ENCODE measurements at places on chromosomes 3 and 15.

GRCh38 chr15:95687061-95687460 is 643.4 kb upstream of the NR2F2 start:
- no peak for DNase-seq

DNA sequence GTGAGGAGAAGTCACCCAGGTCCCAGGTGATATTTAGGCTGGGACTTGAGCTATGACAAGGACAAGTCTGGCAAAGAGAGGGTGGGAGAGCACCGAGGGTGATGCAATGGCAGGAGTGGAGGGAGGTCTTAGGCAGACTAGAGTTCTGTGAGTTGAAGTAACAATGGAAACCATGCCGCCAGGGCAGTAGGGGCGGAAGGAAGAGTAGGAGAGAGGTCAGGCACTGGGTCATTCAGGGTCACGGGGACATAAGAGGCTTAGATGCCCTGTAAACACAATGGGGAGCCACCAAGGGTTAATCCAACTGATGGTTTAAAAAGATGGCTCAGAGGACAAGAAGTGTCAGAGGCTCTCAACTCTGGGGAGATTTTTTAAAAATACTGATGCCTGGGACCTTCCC is 199.7 kb upstream of the LRTM1 start:
- no peak for DNase-seq

- no peak for DNase-seq
Measured at GRCh38 chr3:194381460-194381875, 11.9 kb upstream of the LRRC15 start.

DNA sequence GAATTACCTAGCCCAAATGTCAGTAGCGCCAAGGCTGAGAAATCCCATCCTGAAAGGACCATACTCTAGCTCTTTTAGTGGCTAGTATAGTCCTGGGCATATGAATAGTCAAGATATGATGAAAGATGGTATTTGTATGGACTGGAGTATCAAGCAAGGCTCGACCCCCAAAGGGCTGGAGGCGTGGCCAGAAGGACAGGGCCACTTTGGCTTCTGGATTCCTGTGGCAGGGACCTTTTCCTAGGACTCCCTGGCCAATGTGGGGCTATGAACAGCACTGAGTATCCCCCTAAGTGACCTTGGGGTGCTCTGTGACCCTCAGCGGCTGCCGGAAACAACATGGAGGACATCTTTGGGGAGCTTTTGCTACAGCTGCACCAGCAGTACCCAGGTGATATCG is 6.0 kb downstream of the MPI start:
- no peak for DNase-seq

DNA sequence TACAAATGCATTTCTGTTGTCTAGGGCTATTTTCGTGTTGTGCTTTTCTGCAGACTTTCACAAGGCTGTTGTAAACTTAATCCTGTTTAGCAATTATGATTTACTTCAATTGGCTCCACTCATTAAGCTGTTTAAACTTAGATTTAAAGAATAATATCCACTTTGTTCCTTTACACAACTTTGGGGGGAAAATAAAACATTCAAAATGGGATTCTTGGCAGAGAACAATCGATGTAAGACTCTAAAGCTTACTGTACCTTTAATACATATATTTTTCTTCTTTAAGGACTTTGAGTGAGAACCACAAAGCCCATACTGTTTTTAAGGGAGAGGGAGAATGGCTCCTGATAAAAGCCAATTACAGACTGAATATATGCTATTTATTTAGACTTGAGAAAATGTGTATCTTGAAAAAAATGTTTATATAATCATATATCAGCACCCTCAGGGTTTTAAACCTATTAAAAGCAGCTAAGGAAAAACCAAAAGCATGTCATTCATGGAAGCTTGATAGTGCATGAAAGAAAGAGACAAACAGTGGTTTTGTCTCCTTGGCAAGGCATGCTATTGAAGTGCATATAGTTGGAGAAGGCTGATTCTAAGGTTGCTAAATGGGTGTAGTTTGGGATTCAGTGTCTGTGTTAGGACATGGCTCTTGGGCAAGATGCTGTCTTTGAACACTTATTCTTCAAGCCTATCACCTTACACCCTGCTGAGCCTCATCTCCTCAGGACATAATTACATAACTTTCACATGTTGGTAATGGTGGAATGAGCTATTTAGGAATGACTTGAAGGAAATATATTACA is 293.4 kb upstream of the TBC1D5 start:
- DNase-seq = no peak

DNA sequence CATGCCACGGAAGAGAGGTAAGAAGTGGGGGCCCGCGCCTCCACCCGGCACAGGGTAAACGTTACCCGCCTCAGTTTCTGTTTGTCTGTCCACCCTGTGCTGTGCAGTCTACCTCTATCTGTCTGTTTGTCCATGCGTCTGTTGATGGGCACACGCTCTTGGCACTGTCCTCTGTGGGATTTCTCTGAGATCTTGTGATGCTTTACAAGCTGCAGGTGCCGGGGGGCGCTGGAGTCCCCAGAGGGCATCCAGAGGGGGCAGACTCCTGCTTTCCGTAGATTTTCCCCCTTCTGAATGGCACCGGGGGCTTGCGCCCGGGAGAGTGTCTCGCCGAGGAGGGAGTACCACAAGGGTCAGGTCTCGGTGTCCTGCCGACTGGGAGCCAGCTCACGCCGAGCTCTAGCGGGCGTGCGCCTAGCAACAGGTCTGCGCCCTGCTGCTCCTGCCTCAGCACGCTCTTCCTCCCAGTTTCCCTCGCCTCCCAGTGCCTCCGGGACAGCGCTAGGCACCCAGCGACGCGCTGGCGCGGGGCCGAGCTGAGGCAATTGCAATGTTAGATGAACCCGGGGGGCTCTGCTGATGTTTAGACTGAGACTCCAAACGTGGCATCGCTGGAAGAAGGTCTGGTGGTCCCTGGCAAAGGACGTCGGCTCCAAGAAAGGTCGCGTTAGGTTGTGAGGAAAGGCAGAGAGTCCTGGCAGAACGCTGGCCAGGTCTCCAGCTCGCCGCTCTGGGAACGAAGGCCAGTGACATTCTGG is 667 bp downstream of the CEMIP start:
- DNase-seq = no peak

- no peak for DNase-seq
Measured at GRCh38 chr3:12265508-12265907, 23.4 kb upstream of the PPARG start.

GRCh38 chr3:152419748-152420147 is 151.0 kb downstream of the MBNL1 start:
- DNase-seq = peak; percentile 20

GRCh38 chr15:101198800-101199199 is 53.0 kb downstream of the CHSY1 start:
- DNase-seq = no peak

DNA sequence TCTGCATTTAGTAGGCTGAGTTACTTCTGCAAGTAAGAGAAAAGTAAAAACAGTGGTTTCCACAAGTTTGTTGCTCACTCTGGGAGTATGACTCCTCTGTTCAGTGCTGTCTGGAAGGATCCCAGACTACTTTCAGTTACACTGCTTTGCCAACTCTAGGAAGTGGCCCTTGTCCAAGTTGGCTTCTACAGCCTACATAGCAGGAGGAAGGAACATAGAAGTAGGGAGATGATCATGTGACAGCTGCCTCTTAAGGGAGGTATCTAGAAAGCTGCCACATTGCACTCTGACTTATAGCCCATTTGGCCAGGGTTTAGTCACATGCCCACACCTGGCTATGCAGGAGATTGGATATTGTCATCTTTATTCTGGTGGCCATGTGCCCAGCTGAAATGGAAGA is 298.1 kb downstream of the NSUN3 start:
- no peak for DNase-seq

DNA sequence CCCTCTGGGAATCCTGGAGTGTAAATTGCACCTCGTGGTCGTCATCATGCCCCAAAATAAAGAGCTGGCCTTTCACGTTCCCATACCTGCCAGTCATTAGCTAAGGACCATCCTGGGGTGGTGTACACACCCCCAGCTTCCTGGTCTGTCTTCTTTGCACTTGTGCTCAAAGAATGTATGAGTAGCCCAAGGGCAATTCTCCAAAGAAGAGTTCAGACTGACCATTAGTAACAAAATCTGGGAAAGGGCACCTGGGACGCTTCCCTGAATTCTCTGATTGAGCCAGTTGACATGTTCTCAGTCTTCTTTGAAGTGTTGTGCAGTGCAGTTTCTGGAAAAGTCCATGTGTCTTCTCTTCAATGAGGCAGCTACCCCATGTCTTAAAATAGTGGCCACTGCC is 34.8 kb downstream of the FAM3D start:
- DNase-seq = no peak

DNA sequence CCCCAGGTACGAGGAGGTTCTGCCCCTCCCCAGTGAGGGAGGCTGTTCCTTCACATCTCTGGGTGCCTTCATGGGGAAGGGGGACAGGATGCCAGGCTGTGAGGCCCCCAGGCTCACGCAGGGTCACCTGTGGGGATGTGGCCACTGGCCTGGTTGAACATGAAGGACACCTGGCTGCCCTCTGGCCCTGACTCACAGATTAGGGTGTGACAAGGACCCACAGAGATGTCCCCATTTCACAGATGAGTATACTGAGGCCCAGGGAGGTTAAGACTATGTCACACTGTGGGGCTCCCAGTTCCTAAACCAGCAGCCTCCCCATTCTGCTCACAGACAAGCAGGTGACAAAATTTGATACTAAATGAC is 42.4 kb downstream of the PCSK6 start:
- no peak for DNase-seq

GRCh38 chr15:70114221-70114620 is 16.5 kb upstream of the TLE3 start:
- no peak for DNase-seq

- DNase-seq = no peak
Measured at GRCh38 chr3:185365291-185366073, 2.5 kb downstream of the MAP3K13 start.
